Kidney (tissue), 22 donors: ENCODE measurements at places on chromosomes 4 and X.

DNA sequence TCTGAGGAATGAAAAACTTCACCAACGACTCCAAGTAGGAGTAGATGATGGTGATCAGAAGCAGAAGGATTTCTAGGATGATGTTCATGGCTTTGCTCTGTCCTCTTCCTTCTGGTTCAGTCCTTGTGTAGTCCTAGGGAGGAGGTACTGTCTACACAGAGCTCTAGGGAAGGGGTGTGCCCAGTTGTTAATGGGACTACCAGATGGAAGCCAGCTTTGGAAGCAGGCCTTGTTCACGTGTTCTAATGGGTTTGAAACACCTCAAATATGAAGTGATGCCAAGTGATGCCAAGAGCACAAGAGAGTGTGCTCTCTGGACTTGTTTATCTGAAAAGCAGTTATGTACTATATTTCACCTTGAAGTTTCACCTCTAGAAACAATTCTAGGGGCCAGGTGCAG is at the start of gene HSD17B13:
Gene HSD17B13, minus strand, starts transcription at position 129 of the 400 bp plus-strand sequence. Its CDS starts 41 bp downstream, at position 88.
- no peak within 1 kb of the TSS for H3K4me3 ChIP-seq
- no peaks in the 10 kb centered on the region for H3K36me3 ChIP-seq
- no peak for DNase-seq
- H3K27me3 ChIP-seq = no peaks in the 10 kb centered on the region
- no peak within 1 kb of the TSS for H3K27ac ChIP-seq

GRCh38 chr4:118810991-118811764 is 24.7 kb downstream of the SEC24D start:
- H3K4me1 ChIP-seq = no peaks in the 10 kb centered on the region
- no peak overlapping the region for H3K4me3 ChIP-seq
- H3K27ac ChIP-seq = no peak overlapping the region
- no peaks in the 10 kb centered on the region for H3K27me3 ChIP-seq

- H3K27ac ChIP-seq = peak overlapping the region; percentile 98
- no peak for DNase-seq
- H3K4me1 ChIP-seq = no peaks in the 10 kb centered on the region
- H3K27me3 ChIP-seq = no peaks in the 10 kb centered on the region
Observed at GRCh38 chrX:47658301-47658683, 688 bp downstream of the UXT start.

- H3K27me3 ChIP-seq = no peaks in the 10 kb centered on the region
- no peak for DNase-seq
- H3K27ac ChIP-seq = no peak overlapping the region
- H3K4me1 ChIP-seq = no peaks in the 10 kb centered on the region
- H3K4me3 ChIP-seq = no peak overlapping the region
Observed at GRCh38 chr4:163665521-163666331, 171.2 kb downstream of the TMA16 start.

DNA sequence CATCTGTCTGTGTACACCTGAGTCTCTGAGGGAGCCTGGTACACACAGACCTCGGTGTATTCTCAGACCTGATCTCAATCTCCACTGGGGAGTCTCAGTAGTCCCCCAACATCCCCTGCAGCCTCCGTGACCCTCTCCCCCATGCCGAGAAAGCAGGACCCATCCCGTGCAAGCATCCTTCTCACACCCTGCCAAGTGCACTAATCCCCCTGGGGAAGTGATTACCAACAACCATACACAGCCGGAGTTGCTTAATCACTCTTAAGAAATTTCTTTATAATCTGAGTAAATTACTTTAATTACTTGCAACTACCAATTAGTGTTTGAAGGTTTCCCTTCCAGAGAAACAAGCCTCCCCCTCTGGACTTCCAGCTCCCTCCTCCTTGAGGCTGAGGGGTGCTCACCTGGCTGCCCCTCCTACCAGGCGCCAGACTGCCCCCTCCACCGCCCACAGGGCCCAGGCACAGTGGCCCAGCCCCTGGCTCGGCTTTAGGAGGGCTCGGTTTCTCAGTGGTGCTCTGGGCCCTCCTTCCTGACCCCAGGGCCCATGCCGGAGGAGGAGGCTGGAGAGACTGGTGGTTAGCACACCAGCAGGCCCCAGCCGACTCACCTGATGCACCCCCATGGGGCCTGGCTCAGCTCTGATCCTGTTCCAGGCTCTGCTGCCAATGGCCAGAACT is 43.8 kb downstream of the PJA1 start:
- DNase-seq = no peak
- H3K36me3 ChIP-seq = no peaks in the 10 kb centered on the region
- no peaks in the 10 kb centered on the region for H3K27me3 ChIP-seq
- H3K27ac ChIP-seq = no peak overlapping the region
- no peak overlapping the region for H3K4me3 ChIP-seq
- no peaks in the 10 kb centered on the region for H3K4me1 ChIP-seq

DNA sequence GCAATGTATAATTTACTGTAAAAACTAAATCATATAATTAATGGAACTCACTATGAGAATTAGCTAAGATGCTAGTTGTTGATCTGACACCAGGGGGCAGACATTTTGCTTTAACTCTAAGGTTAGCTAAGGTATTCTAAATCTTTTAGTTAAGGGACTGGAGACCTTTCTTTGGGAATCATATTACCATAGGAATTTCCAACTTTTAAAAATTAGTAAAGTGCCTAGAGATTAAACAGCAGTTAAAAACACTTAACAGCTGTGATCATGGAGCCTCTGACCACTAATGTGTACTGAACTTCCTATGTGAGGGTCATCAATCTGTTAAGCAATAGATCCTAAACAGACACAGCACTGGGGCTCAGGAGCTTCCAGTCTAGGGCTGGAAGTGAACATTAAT is 226.6 kb downstream of the NSUN7 start:
- no peaks in the 10 kb centered on the region for H3K4me1 ChIP-seq
- no peaks in the 10 kb centered on the region for H3K36me3 ChIP-seq
- H3K27me3 ChIP-seq = no peaks in the 10 kb centered on the region
- DNase-seq = peak; percentile 83

DNA sequence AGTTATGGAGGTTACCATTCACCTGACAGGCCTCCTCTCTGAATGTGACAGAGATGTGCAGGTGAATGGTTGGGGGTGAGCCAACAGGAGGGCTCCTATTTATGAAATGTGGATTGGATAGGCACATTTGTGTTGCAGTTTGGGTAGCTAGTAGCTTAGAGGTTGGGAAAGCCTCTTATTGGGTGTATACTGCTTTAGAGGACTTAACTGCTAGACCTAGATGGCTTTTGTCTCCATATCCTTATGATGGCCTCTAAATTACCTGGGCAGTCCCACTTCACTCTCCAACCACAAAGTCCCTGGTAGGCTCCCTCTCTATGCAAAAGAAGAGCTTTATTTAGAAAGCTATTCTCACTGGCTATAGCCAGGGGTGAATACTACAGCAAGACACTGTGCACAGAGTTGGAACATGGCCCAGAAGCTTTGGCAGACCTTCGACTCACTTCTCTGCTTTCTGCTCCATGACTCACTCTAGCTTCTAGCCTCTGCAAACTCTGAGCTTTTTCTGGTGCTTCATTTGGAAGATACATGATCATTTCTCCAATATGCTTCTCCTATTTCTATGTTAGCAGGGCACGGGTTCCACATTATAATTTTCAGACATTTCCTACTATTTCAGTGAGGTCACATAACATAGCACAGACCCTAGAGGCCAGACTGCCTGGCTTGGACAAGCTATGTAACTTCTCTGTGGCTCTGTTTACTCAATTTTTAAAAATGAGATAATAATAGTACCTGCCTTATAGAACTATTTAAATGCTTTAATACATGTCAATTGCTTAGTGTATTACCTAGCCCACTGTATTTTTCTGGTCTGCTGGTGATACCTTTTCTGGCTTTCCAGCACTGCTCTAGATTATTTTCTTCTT is 6.0 kb upstream of the VGLL1 start:
- no peak overlapping the region for H3K27ac ChIP-seq
- no peaks in the 10 kb centered on the region for H3K36me3 ChIP-seq
- no peaks in the 10 kb centered on the region for H3K4me1 ChIP-seq
- no peaks in the 10 kb centered on the region for H3K27me3 ChIP-seq
- DNase-seq = no peak

DNA sequence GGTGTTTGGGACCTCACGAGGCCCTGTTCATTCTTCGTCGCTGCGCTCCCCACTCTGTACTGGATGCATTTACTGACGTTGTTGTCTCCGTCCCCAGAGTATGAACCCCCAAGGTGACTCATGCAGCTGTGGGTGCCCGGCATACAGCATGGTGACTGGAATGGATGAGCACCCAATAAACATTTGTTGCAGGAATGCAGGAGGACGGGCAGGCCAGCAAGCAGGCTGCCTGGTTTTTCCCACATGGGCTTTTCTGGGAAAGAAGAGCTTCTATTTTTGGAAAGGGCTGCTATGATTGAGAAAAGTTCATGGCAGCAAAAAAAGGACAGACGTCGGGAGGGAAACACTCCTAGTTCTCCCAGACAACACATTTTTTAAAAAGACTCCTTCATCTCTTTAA is 893 bp upstream of the SOD3 start:
- H3K27me3 ChIP-seq = peaks cover 6% of the 10 kb centered on the region
- peak overlapping the region; percentile 70 for H3K4me3 ChIP-seq
- H3K4me1 ChIP-seq = peaks cover 8% of the 10 kb centered on the region

GRCh38 chrX:116436358-116436816 is at the start of gene SLC6A14:
Gene SLC6A14 (plus strand): TSS chrX:116436606. CDS start chrX:116436710, 104 bp downstream.
- no peaks in the 10 kb centered on the region for H3K36me3 ChIP-seq
- H3K4me3 ChIP-seq = no peak within 1 kb of the TSS
- no peaks in the 10 kb centered on the region for H3K27me3 ChIP-seq
- no peaks in the 10 kb centered on the region for H3K4me1 ChIP-seq

DNA sequence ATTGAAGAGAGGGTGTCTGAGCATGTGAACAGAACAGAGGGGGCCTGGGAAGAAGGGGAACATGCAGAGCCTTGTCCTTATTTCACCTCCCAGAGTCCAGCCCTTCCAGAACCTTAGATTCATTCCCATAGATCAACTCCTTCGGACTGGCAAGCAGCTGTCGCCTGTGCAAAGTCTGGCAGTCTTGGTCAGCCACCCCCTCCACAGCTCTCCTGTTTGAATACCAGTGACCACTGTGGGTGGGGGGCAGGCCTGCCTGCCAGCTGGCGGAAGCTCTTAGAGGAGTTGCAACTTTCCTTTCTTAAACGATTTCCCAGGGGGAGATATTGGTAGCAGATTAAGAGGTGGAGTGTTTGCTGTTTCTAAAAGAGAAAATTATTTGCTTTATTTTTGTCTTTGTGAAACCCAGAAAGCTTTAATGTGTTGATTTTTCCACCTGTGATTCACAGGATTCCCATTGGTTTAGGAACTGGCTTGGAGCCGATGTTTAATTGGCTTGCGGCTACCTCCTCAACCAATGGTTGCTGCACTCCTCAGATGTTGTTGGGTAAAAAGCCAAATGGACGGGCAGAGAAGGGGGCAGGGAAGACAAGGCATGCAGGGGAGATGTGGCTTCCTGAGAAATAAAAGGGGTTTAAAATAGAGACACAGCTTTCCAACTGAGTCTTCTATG is 62.2 kb upstream of the PRPS1 start:
- H3K27me3 ChIP-seq = no peaks in the 10 kb centered on the region
- peak; percentile 68 for DNase-seq
- H3K27ac ChIP-seq = no peak overlapping the region
- H3K4me1 ChIP-seq = no peaks in the 10 kb centered on the region
- no peaks in the 10 kb centered on the region for H3K36me3 ChIP-seq

GRCh38 chrX:72060196-72060920 is 71.4 kb downstream of the RTL5 start:
- H3K4me3 ChIP-seq = no peak overlapping the region
- peaks cover 5% of the 10 kb centered on the region for H3K27me3 ChIP-seq
- no peaks in the 10 kb centered on the region for H3K36me3 ChIP-seq
- DNase-seq = peak; percentile 29
- no peak overlapping the region for H3K27ac ChIP-seq
- H3K4me1 ChIP-seq = no peaks in the 10 kb centered on the region

DNA sequence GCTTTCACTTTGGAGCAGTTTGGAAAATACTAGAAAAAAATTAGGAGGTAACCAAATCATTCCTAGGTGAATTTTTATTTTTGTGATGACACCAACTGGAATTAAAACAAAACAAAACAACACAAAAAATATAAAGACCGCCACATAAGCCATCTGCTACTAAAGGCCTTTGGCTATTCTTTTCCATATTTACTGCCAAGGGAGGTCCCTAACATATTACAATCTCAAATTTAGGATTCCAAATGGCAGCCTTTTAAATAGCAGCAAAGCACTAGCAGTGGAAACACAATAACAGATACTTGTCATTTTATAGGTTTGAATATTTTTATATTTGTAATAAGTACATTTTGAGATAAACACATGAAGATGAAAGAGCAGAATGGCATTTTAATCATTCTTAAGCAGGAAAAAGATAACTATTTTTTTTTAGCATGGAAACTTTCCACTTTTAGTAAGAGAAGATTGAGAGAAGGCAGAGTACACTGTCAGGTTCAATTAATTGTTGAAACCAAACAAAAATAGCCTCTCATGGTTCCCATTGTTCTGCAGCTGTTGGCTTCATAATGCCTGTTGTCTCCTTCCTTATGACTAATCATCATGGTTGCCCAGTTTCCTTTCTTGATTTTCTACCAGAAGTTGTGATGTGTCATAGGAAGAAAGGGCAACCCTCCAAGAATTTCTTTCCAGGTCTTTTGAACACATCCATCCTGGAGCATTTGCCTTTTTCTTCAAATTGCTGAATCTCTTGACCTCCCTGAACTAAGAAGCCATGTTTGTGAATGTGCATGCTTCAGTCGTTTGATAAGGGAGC is 219.0 kb upstream of the EMCN start:
- H3K4me3 ChIP-seq = no peak overlapping the region
- no peak for DNase-seq
- H3K27me3 ChIP-seq = no peaks in the 10 kb centered on the region
- H3K4me1 ChIP-seq = no peaks in the 10 kb centered on the region
- H3K36me3 ChIP-seq = no peaks in the 10 kb centered on the region

DNA sequence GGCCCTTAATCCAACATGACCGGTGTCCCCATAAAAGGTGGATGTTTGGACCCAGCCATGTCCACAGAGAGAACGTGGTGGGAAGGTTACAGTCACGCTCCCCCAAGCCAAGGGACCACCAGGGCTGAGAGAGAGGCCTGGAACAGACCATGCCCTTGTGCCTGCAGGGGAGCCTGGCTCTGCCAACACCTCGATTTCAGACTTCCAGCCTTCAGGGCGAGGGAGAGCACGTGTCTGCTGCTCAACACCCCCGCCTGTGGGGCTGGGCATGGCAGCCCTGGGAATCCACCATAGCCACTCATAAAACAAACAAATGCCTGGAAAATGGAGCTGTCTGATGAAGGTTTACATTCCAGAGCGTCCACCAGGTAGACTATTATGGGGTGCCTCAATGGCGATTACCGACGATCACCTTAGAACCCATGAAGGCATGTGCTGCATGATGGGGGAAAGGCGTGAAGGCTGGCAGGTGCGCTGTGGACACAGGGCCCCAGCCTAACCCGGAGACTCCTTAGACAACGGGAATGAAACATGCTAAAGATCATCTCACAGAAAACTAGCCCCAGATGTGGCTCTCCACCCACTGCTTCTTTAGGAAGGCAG is 42.3 kb upstream of the HMX1 start:
- no peaks in the 10 kb centered on the region for H3K36me3 ChIP-seq
- peaks cover 3% of the 10 kb centered on the region for H3K27me3 ChIP-seq
- no peak for DNase-seq
- no peak overlapping the region for H3K4me3 ChIP-seq
- no peaks in the 10 kb centered on the region for H3K4me1 ChIP-seq

GRCh38 chr4:146495269-146495668 is 26.5 kb downstream of the SLC10A7 start:
- no peak for DNase-seq
- H3K27ac ChIP-seq = no peak overlapping the region
- H3K36me3 ChIP-seq = no peaks in the 10 kb centered on the region
- no peak overlapping the region for H3K4me3 ChIP-seq
- no peaks in the 10 kb centered on the region for H3K4me1 ChIP-seq
- no peaks in the 10 kb centered on the region for H3K27me3 ChIP-seq
